Fibroblast of gingiva (primary cell): ENCODE measurements at places on chromosomes 1 and 21.

DNA sequence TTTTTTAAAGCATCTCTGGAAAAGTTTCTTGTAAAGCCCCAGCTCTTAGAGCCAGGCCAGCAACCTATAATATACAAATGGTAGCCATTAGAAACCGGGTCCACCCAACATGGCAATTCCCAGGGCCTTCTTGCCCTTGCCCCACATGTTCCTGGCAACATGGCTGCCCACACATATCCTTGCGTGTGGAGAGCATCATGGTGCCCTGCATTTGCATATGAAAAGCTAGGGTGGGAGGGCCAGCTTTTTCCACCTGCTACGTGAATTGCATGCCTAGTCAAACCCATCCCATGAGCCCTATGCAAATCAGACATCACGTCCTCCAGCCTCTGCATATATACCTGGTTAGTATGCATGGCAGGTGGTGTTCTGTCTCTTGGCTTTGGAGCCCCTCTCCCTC is 88.2 kb downstream of the RABGAP1L start:
- no peak for DNase-seq

DNA sequence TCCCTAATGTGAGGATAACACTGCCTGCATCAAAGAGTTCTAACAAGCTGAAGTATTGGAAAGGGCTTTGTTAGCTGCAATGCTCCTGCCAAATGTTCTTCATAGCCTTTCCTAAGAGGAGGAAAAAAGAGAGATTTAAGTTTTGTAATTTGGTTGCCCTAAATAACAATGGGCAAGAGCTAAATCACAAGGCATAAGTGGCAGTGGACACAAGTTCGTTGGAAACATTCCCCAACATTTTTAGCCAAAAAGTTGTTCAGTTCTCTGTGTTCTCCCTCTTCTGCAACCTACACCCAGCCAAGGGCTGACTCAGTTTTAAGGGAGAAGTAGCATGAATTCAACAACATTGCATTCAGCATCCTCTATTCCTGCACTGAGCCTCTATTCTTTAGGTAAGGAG is 2.6 kb upstream of the UQCRHL start:
- peak; percentile 79 for DNase-seq

GRCh38 chr1:41399145-41399795 is 38.0 kb downstream of the FOXO6 start:
- no peak for DNase-seq

DNA sequence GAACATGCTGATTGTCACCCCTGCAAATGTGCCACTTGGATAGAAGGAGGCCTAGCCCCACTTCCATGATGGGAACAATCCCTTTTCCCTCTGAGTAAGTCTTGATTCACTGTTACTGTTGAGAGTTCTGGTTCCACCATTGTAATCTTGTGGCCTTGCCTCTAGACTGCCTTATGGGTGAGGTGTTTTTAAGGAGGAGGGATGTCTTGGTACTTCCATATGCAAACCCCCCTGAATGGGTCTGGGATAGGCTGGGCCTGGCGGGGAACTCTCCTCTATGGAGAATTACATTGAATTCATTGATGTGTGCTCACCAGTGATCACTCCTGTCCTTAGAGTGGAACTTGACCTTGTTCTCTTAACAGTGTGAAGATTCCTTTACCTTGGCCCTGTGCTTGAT is 5.8 kb downstream of the GALNT2 start:
- no peak for DNase-seq

GRCh38 chr1:205935869-205936268 is 7.4 kb downstream of the SLC26A9 start:
- no peak for DNase-seq

DNA sequence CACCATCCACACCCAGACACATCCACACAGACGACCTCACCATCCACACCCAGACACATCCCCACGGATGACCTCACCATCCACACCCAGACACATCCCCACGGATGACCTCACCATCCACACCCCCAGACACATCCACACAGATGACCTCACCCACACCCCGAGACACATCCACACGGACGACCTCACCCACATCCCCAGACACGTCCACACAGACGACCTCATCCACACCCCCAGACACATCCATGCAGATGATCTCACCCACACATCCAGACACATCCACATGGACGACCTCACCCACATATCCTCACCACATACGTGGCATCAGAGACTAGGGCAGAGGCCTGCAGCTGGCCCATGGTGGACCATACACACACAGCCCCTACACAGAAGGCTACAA is 14.7 kb upstream of the FABP3 start:
- DNase-seq, result no peak

DNA sequence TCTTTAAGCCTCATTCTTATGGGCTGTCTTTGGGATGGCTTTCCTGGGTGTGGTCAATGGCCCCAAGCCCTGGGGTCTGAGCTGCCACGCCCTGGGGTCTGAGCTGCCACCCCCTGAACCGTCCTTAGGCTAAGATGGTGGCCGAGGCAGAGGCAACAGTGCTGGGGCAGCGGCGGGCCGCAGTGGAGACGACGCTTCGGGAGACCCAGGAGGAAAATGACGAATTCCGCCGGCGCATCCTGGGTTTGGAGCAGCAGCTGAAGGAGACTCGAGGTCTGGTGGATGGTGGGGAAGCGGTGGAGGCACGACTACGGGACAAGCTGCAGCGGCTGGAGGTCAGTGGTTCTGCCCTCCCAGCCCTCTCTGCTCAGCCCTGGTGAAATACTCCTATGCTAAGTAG is 10.3 kb upstream of the TUFT1 start:
- no peak for DNase-seq

DNA sequence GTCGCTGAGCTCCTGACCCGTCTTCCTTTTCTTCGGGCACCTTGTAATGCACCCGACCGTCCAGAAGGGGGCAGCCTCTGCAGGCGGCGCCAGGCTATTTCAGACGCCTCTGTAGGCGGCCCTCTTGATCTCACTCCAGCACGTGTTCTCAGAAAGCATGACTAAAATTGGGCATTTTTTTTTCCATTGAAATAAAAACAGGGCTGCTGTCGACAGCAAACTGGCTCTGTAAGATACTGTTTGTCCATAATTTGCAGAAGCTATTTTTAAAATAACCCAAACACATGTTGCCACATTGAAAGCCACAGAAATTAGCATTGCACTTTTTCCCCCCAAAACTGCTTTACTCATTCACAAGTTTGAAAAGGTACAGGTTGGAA is 78.0 kb downstream of the STUM start:
- DNase-seq, result peak; percentile 61

DNA sequence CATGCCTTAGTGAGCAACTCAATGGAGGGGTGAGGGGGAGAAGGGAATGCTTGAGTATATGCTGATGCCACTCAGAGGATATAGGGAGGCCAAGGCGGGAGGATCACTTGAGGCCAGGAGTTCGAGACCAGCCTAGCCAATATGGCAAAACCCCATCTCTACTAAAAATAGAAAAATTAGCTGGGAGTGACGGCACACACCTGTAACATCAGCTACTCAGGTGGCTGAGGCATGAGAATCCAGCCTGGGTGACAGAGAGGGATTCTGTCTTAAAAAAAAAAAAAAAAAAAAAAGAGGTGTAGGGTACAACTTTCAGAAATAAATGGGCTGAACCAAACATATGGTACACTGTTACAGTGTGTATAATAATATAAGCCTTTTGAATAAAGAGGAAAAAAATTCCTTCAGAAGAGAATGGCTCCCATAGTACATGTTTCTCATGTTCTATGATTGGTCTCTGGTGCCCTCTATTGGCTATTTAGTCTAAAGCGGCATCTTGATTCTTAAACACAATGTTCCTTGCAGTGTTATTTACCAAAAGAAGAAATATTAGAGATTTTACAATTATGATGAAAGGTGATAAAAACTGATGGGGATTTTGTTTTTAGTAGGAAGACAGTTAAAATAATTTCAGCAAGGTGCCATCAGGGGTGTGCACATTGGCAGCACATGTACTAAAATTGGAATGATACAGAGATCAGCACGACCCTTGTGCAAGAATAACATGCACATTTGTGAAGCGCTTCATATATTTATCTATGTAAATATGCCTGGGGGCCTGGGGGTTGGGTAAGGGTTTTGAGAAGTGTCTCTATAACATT is 109.8 kb downstream of the PATJ start:
- DNase-seq, result peak; percentile 64
